Omental fat pad (tissue), 4 donors: ENCODE measurements at places on chromosomes 2 and 18.

GRCh38 chr2:237552908-237553307 is 13.5 kb upstream of the PRLH start:
- DNase-seq, result no peak

GRCh38 chr2:232058063-232058877 is 96.8 kb downstream of the DIS3L2 start:
- no peak for DNase-seq

GRCh38 chr18:421247-422155 is 79.0 kb downstream of the COLEC12 start:
- DNase-seq, result no peak

DNA sequence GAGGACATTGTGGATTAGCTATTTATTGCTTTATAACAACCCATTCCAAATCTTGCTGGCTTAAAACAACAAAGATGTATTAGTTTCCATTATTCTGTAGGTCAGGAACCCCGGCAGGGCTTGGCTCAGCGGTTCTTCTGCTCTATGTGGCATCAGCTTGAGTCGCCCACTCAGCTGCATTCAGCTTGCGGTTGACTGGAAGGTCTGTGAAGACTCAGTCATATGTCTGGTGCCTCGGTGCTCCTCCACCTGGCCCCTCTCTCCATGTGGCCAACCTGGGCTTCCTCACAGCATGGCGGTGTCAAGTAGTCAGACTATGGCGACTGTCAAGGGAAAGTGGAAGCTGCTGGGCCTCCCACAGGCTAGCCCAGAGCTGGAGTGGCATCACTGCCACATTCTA is 48.6 kb downstream of the EMILIN2 start:
- no peak for DNase-seq

GRCh38 chr18:80104364-80104779 is 4.7 kb upstream of the ADNP2 start:
- no peak for DNase-seq

GRCh38 chr18:6983366-6983765 is 134.2 kb downstream of the LAMA1 start:
- DNase-seq, result no peak
